ENCODE measurements at places on chromosomes 2 and 18.

DNA sequence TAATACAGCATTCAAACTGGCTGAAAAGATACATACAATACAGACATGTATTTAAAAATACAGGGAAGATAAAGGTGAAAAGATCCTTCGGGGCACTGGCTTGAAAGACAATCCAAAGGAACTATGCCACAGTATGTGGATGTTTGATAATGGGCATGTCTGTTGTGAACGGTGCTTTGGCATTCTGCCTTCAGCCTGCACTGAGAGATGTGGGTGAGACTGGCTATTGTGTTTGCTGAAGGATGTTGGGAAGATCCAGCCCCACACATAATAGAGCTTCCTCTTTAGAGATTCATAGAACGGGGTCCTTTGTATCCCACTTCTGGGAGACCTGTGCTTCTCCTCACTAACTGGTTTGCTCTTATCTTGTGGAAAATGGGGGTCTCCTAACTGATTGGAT lies 65.1 kb upstream of the CXCR4 start:
- no peak for DNase-seq

DNA sequence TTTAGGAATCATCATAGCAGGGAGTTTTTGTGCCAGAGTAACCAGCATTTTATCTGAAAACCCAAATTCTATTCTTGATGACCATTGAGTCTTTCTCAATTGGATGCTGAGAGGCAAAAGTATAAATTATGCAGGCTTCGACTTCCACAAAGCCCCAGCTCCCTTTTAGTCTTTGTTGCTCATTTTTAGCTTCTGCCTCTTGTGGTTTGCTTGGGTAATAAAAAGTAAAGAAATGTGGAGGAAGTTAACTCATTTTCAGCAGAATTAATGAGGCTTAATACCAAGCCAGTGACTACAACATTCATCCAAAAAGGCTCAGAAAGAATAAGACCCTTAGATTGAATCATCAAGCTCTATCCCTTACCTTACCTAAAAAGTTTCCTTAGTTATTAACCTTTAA lies 18.6 kb downstream of the ERMN start:
- DNase-seq: no peak

DNA sequence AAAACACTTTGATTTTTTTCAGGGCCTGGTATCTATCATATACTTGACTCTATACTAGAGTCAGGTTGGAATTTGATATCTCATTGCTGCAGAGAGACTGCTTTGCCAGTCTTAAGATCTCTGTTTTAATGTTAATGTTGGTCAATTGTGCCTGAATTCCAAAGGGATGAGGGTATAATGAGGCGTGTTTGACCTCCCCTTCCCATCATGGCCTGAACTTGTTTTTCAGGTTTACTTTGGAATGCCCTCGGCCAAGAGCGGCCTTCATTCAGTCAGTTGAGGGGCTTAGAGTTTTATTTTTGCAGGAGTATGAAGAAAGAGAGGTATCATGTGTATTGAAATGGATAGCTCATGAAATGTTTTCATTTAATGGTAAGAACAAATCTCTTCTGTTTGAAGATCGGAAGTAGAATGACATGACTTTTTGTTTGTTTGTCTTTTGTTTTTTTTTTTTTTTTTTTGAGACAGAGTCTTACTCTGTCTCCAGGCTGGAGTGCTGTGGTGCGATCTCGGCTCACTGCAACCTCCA lies 119.0 kb downstream of the KIAA1328 start:
- DNase-seq: no peak

DNA sequence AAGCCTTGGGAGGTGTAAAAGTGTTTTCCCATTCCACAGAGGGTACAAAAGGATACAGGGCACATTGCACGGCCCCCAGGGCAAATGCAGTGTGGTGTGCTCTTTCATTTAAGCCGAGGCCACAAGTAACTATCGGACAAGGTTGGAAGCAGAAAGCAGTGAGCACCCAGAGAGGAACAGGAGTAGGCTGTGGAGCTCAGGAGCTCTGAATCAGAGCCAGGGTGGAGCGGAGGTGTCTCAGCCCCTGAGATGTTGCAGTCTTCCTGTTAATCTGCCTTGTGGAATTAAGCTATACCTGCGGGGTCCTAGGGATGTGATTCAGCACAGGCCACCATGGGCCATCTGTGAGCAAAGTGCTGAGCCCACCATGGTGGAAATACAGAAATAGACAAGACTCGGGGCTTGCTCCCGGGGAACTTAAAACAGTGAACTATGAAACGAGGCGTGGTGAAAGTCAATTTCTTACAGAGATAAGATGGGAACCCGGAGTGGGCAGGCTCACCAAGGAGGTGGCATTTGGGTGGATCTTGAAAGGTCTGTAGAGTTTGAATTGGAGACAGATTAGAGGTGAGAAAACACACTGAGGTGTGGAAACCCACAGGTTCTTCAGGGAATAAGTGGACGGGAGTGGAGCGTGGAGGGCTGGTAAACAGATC lies 44.0 kb downstream of the ASAP2 start:
- DNase-seq: no peak

GRCh38 chr18:67515942-67516538 lies 480 bp downstream of the DSEL start:
- DNase-seq: peak; percentile 80

- no peak for DNase-seq
These were observed 28.4 kb upstream of the RNU4ATAC start for GRCh38 chr2:121502246-121502645.

DNA sequence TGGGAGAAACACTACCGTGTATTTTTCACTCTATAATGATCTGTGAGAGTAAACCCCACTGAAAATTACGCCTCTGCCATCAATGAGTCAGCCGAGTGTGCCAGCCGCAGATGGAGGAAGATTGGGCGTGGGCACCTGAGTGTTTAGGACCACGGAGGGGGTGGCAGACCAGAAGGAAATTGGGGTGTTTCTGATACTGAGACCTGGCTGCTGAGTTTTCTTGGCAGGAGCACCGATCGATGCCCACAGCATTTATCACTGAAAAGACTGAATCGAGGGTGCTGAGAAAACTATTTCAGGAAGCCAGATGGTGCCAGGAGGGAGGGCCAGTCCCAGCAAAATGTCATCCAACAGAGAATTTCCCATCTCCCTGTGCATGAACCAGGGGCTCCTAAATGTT lies 91.9 kb upstream of the TPO start:
- DNase-seq: no peak

DNA sequence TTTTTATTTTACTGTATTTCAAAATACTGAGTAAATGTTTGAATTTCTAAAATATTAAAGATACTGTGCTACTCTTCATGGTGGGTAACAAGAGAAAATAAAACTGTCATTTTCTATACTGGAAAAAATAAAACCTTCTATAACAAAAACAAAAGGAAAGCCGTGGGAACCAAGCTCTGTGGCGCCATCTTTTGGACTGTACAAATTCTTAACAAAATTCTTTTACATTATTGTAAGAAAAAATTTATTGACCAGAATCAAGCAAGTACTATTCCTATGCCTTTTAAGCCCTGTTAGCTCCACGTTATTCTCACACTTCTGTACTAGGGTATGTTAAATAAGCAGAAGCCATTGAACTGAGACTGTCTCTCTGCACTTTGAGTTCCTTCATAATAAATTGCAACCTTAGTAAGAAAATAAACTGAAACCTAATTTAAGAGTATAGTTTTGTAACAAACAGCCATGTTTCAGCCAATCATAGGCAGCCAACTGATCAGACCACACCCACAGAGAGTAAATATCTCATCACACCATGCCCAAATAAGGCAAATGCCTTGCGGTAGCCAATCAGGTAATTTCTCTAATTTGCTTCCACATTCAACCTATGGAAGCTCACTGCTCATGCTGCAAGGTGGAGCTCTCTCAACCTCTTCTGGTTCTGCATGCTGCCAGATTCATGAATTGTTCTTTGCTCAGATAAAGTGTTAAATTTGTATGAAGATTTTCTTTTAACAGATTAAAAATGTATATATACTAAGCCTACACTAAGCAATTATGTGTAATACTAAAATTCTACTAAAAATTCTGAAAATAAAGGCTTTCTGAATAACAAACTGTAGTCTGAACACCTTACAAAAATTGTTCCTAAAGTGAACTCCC lies 42.2 kb downstream of the HIBCH start:
- no peak for DNase-seq

DNA sequence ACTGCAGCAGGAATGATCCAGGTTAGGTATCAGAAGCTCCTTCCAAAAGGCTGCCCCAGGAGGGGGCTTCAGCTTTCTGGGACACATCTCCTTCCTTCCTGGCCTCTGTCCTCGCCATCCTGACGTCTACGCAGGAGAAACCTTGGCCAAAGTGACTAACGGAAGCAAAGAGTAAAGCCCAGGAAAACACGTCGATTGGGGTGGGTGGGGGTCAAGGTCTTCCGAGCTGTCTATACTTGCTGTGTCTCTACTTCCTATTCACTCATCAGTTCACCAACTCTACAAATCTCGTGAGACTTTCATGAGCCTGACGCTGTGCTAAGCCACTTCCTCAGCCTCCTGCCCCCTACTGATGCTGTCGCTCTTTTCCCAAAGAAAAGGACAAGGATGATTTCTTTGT lies 212.6 kb downstream of the TNS1 start:
- DNase-seq: no peak

All from tibial nerve (tissue), 4 donors.